ENCODE measurements at places on chromosomes 3 and 15.
A peak's percentile ranks its signal among the peaks of the same experiment; 100 is the strongest.

GRCh38 chr3:76698136-76698706, 341.7 kb upstream of the ROBO2 start:
- no peak for DNase-seq

DNA sequence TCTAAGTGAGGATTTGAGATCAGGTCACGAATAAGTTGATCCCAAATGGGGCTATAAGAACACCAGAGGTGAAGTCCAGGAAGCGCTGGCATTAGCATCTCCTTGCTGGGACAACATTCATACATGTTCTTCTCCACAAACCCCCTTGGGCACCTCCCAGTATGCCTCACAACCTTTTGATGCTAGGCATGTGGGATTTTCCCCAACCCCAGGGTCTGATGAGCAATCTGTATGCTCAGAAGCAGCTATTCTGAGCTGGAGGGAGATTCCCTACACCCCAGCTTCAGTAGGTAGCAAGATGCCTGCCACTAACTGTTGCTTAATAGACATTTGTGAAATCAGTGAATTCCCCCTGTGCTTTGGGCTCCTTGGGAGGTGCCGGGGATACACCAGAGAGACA, 32.2 kb downstream of the SLC6A11 start:
- DNase-seq = no peak

- DNase-seq = no peak
These were observed 124.2 kb upstream of the AADACL2 start for GRCh38 chr3:151609491-151609890.

GRCh38 chr15:34837246-34838016, 42.1 kb upstream of the ACTC1 start:
- no peak for DNase-seq

- no peak for DNase-seq
These were observed 144.7 kb upstream of the DPH6 start for GRCh38 chr15:35690698-35691116.

DNA sequence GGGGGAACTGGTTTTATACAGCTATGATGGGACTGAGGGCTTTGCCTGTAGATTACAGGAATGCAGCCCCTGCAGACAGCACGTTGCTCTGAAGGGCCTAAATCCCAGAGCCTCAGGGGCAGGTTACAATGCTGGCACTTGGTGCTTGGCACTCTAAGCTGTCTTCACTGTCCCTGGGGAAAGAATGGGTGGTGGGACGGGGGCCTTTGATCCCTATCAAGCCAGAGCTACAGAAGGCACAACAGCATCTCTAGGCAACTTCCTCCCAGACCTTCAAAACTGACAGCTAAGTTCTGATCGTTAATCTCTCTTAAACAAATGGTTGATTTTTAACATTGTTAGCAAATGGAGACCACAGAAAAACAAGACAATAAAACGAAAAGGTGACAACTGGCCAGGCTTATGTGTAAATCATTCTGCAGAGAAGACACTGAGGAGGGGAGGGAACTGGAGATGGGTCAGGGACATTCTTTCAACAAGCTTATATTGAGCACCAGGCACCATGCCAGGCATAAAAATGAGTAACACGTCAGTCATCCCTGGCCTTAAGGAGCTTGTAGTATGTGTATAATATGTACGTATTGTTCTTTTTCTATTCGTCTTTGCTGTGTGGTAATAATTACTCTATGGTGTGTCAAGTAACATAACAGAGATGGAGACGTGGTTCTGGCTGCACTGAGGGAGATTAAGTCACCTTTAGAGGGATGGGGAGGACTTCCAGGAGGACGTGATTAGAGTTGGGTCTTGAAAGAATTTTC, 49.1 kb downstream of the CA12 start:
- no peak for DNase-seq

DNA sequence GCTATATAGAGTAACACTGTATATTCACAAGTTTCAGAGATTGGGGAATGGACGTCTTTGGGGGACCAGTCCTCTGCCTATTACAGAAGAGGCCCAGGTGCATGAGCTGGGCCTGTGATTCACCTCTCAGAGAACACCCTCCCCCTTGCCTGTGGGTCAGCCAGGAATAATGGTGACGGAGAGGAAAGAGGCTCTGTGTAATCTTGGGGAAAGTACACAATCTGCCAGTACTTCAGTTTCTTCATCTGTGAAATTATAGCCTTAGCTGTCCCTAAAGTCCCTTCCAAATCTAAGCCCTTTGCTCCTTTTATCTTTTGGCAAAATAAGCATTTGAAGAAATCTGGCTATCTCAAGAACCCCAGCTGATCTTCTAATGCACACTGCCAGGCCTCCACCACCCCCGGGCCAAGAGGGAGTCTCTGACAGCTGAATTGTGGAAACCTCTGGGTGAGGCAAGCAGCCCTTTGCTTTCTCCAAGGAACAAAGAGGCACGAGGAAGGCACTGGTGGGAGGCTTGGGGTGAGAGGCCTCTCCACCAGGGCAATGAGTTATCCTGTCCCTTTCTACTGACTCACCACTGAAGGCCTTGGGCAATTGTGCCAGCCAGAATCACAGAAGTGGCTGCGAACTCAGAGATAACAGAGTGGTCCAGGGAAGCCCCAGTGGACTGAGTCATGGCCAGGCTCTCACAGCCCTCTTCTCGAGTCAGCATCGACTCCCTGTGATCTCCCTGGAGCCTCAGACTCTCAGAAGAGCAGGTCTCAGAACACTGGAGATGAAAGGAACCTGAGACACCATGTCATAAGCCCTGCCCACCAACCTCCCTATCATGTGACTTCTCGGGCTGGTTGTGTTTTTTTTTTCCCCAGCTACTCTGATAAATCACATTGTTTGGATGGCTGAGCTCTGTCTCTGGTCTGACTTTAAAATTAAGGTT, 31.8 kb downstream of the CCNL1 start:
- DNase-seq = peak; percentile 65

- no peak for DNase-seq
These were observed 290.8 kb downstream of the NFKBIZ start for GRCh38 chr3:102140116-102140515.

DNA sequence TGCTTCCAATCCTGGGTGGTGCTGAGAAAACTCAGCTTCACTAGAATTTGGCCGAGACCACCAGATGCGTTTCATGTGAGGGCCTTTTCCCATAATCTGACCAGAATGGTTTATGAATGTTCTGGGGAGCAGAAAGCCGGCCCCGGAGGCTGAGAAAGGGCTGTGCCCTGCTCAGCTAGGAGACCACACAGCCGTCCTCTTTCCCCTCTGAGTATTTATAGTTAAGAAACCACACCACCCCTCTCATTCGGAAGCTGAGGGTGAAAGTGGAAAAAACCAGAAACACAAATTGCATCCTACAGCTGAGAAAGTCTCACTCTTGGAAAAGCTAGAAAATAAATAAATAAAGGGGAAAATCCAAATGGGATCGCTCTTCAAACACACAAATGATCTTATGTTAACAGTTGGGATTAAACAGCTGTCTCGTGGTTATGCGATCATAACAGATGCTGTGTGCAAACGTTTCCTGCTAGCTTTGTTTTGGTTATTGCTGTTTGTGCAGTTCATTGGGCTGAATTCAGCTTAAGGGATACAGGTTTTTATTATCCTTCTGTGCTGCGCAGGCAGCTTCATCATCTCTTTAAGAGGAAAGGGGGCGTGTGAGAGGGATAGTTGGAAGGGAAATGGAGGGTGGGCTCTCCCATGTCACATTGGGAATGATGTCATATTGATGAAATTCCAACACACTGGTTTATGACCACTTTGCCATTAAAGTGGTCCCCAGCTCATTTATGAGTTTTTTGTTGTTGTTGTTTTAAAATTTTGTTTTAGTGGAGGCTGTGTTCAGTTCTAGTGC, 1026.2 kb upstream of the NR2F2 start:
- no peak for DNase-seq

- no peak for DNase-seq
These were observed 166.2 kb downstream of the CHL1 start for GRCh38 chr3:362681-363338.

GRCh38 chr3:27680517-27681246, 41.4 kb downstream of the EOMES start:
- no peak for DNase-seq

DNA sequence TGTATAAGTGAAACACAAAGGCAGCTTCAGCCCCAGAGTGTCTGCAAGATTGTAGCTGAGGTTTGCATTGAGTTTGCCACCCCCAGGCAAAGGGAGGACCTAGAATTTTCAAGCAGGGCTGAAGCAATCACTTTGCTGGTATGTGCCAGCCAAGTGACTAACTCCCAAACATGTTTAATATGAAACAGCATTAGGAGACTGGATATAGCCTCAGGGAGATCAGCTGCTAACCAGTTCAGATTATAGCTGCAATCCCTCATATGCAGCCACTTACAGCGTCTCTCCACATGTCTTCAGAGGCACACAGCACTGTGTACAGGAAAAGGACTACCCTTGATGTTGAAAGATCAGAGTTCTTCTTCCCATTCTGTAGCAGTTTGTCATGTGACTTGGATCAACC, 38.4 kb upstream of the PPP2R3A start:
- no peak for DNase-seq

DNA sequence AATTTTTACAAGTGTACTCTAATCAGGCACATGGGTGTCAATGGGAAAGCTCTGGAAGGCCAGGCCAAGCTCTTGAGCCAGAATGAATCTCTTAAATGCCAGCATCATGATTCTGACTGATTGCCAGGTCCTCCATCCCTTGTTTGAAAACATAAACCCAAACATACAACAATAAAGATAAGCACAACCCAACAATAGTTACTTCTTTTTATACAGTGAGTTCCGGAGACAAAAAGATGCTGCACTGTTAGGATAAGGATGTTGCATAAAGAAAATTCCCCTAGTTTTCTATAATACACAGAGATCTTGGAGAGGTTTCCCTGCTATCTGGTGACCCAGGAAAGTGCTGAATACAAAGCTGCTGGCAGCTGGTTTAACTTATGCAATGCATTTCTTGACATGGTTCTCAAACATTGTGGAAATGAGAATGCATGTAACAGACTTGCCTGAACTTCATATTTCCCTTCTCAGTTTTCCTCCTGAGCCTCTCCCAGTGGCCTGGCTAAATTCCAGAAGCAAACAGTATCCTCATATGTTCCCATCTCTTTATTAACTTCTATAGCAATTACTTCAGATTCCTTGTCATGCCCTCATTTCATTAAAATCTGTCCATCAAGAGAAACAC, 180.1 kb upstream of the PRICKLE2 start:
- no peak for DNase-seq

DNA sequence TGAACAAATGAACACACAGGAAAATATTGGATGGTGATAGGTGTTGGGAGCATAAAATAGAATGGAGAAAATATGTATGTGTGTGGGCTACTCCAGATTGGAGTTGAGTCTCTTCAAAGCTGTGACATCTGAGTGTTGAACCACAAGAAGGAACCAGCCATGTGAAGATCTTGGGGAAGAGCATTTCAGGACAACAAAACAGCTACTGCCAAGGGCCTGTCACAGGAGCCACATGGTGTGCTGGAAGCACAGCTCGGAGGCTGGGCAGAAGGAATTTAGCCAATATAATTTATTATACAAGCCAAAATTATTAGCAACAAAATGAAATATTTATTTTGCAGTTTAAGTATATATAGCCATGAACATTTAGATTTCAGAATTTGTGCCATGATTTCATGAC, 108.3 kb upstream of the FGF7 start:
- DNase-seq = no peak

DNA sequence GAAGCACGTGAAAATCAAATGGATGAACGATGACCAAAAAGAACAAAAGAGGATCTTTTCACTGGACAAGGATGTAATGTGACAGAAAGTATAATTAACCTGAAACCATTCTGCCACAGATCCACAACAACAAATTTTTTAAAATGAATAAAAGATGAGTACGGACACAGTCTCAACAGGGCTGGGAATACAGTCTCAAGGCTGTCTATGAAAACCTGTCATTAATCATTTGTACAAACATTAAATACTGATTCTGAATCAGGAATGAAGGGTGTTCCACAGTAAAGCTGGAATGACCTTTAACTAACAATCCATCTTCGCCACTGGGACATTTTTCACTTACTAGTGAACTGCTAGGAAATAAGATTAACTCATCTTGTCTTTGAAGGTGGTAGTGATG, 506.9 kb upstream of the ADAMTS9 start:
- DNase-seq = no peak

GRCh38 chr3:144424606-144425005, 453.0 kb downstream of the DIPK2A start:
- no peak for DNase-seq

- DNase-seq = no peak
These were observed 317.3 kb upstream of the WNT5A start for GRCh38 chr3:55804170-55805095.

- DNase-seq = no peak
These were observed 388.3 kb downstream of the MFSD1 start for GRCh38 chr3:159189994-159190669.

GRCh38 chr3:73144828-73145227, 83.4 kb downstream of the EBLN2 start:
- no peak for DNase-seq

DNA sequence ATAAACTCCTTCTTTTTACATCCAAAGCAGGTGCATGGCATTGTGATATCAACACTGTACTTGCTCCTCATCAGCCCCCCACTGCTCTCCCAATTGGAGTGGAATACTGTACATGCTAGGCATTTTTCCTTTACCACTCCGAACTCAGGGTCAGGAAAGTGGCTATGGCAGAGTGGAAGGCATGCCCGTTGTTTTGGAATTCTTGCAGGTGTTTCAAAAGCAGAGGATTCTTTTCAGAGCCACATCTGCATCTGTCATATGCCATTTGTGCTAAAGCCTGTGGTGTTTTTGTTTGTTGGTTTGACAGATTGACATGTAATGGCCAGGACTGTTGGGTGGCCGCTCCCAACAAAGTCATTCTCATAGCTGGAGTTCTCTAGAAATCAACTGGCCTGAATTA, 41.7 kb downstream of the SOX2 start:
- DNase-seq = no peak

DNA sequence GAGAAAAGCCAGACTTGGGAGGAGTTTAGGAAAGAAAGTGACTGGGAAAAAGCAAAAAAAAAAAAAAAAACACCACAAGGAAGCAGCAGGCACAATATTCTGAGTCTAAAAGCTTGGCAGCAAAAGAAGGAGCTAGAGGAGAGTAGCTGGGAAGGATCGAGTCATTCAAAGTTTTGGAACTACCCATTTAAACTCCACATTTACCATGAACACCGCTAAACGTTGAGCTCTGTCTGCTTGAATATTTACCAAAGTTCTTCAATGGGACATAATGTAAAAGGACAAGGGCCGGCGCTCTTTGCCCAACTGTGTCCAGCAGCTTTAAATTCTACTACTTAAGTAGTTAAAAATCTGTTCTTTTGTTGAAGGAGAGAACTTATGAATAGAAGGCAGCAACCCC, 481.9 kb downstream of the FOXP1 start:
- DNase-seq = no peak

- DNase-seq = no peak
These were observed 55.7 kb upstream of the GATA2 start for GRCh38 chr3:128548426-128549282.

DNA sequence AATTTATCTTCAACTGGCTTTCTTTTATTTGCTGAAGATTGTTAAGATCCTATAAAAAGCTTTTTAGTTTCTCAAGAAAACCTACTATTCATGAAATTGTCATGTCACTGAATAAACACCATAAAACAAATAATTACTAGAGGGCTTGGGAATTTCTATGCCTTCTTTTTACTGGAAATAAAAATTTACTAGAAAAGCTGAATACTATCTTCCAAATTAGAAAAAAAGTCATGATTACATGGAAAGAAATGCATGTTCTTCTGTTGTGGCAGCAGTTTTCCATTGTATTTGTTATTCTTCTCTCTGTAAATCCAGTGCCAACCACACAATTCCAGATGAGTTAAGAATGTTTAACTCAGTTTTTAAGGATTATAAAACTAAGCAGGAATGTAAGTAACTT, 153.8 kb downstream of the RAP2B start:
- no peak for DNase-seq

Measured in T follicular helper cell (primary cell).